ENCODE measurements at places on chromosomes 4 and X.

DNA sequence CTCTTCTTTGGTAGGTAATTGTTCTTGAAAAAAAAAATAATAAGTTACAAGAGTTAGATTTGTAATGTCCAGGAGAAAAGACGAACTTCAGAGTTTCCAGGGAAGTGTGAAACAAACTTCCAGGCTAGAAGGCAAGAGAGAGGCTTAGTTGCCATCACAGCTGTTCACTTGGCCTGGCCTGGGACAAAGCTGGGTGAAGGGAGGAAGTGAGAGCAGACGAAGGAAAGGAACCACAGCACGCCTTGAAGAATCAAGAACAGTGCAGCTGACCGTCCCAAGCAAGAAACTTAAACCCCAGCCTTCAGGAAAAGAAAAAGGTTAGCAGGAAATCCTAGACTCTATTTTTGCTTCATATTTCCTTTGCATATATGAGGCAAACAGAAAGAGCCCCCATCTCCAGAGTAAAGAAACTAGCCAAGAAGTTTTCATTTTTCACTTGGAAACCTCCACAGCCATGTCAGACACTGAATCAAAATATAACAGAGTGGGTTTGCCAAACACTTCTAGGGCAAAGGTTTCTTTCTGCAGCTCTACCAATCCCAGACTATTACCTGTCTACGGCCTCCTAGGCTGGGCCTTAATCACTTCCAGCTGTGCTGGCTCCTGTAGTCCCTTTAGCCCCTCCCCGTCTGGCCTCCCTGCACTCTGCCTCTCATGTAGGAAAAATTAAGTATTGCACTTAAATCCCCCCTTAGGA lies 209.6 kb downstream of the SPATA18 start:
- DNase-seq: no peak

DNA sequence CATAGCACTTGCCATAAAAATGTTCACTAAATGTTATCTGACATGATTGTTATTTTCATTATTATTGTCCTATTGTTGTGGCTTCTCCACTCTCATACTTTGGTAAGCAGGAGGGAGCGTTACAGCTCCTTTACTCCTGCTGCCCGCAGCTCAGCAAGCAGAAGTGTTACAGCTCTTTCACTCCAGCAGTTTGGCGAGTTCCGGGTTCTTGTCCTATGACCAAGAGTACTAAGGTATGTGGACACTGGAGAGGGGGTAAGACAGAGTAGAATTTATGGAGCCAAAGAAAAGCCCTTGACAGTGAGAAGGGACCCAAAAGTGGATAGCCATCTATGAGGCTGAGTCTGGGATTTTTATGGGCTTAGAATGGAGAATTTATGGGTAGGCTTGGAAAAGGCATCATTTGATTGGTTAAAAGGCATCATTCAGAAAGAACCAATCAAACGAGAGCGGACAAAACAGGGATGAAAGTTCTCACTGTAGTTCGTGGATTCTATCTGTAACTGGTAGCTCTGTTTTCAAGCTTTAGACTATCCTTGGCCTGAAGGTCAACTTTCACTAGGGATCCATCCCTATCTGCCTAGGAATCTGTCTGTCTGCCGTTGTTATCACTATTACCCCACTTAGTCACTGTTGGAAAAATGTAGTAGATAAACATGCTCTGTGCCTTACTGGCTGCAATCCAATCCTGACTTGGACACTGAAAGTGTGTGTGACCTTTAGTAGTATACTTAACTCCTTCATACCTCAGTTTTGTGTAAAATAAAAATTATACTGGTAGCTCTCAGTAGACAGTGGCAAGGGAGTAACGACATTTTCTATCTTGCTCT lies 545.6 kb upstream of the LCORL start:
- no peak for DNase-seq

GRCh38 chr4:26126143-26126718 lies 194.6 kb upstream of the RBPJ start:
- no peak for DNase-seq

- no peak for DNase-seq
Measured at GRCh38 chrX:20456971-20457370, 190.3 kb upstream of the RPS6KA3 start.

DNA sequence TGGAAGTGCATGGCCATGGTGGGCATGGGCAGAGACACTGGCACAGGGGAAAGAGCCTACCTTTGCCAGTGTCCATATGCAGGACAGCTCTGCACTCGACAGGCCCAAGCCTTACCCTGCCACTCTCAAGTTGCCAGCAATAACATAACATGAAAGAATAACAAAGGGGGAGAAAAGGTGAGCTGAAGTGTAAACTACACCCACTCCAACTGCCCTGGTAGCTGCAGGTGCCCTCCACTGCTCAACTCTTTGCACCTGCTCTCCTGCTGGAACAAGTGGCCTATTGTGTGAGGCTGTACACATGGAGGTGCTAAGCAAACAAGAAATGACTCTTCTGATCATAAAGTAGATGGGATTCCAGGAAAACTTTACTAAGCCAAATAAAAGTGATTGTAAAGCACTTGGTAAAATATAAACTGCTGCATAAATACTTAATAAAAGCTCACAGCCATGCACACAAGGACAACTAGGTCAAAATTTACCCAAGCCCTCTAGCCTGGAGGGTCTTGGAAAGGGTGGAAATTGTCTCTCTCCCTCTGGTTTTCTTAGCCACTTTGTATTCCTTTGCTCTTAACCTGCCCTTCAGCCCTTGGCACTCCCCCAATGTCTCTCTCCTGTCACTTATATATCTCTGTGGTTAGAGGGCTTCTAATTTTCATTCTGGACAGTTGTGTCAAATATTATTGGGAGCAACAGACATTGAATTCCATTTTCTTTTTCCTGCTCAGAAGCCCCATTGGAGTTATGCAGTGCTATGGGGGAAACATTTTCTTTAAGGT lies 261.2 kb upstream of the GPC4 start:
- no peak for DNase-seq

DNA sequence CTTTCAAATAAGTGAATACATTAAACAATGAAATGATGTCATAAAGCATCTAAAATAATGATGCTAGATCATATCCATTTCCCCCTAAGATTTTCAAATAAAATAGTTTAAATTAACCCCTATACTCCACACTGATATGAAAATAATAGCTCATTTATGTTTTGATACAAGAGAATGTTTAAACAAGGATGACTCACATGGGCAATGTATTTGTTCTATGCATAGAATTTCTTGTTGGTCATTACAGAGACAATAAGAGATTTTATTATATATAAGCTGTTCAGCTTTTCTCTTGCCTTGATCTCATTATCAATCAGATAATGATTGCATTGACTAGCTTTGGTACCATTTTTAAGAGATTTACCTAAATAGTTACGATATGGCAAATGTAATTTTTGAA lies 411.7 kb downstream of the ARHGAP24 start:
- DNase-seq: no peak

DNA sequence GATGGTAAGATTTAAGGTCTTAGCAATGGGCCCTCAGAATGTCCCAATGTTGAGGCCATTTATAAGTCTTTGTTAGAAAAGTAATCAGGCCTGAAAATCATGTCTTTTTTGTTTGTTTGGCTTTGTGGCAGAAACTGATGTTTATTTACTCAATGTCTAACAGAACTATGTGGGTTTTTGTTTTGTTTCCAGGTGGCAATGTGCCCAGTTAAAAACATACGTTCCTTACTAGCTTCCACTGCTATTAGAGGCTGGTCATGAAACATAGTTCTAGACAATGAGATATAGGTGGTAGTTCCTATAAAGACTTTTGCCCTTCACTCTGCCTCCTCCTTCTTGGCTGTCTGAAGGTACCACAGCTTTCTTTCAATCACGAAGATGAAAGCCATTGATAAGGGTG lies 108.8 kb downstream of the C4orf51 start:
- DNase-seq: no peak

DNA sequence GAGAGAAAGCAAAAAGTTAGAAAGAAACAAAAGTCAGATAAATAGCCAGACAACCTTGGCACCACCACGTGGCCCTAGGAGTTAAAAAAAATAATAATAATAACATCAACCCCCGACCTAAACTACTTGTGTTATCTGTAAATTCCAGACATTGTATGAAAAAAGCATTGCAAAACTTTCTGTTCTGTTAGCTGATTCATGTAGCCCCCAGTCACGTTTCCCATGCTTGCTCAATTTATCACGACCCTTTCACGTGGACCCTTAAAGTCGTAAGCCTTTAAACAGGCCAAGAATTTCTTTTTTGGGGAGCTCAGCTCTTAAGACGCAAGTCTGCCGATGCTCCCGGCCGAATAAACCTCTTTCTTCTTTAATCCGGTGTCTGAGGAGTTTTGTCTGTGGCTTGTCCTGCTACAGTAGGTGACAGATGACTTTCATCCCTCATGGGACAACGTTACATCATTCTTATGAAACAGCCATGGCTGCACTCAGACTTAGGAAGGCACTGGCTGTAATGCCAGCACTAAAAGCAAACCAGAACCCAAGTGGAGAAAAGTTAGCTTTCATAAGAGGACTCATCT lies 520 bp downstream of the ACOX3 start:
- DNase-seq: no peak

DNA sequence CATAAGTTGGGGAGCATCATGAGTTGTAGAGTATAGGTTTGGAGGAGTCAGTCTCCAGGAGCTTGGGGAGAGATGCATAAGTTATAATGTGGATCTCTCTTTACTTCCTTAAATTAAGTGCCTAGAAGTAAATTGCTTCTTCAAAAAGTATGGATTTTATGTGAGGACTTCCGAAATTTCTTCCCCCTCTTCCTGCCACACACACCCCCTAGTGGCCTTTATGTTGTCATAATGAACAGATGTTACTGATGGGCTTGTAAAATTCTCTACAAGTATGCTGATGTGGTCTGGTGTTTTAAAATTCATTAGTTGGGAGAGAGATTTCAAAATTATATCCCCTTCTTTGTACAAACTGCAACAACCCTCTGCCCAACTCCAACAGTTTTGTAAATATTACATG lies 2.3 kb upstream of the METTL14 start:
- DNase-seq: no peak

DNA sequence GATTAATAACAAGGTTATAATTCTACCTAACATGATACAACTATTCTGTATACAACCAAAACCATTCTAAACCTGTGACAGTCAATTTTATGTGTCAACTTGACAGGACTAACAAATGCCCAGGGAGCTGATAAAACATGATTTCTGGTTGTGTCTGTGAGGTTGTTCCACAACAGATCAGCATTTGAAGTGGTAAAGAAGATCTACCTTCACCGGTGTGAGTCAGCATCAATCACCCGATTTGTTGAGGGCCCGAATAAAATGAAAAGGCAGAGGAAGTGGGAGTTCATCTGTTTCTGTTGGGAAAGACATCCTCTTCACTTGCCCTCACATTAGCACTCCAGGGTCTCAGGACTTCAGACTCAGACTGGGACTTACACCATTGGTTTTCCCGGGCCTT lies 187.9 kb downstream of the MAB21L2 start:
- DNase-seq: no peak

- no peak for DNase-seq
Measured at GRCh38 chr4:20026456-20026855, 225.2 kb upstream of the SLIT2 start.

DNA sequence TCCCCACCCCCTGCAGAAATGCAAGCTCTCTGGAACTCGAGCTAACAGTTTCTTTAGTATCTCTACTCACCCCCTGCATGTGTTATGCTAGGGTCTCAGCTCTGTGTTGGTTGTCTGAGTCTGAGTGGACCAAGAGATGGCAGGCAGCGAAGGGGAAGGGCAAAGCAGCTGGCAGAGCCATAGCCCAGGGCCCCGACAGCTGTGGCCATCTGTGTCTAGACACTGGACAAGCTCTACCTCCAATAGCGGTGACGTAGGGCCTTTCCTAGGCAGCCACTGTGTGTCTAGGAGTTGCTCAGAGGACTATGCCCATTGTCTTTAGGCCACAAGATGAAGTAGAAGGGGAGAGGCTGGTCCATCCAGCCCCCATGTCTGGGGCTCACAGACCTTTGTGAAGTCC lies 79.2 kb downstream of the EFNB1 start:
- no peak for DNase-seq

DNA sequence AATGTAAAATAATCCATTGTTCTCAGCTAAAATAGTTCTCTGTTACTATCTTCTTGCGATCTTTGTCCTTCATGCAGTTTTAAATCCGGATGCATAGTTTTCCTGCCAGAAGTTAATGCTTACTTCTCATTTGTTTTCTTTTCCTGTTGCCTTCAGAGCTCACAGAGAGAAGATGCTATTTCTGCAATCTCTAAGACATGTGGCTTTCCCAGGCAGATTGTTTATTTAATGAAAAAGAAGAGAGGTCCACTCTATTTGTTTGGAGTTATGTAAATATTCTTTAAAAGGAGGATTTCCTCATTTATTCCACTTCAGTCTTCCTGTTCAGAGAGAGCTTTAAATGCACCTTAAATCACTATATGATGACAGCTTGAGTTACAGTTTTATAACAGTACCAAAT lies 39.3 kb upstream of the HPGD start:
- no peak for DNase-seq

DNA sequence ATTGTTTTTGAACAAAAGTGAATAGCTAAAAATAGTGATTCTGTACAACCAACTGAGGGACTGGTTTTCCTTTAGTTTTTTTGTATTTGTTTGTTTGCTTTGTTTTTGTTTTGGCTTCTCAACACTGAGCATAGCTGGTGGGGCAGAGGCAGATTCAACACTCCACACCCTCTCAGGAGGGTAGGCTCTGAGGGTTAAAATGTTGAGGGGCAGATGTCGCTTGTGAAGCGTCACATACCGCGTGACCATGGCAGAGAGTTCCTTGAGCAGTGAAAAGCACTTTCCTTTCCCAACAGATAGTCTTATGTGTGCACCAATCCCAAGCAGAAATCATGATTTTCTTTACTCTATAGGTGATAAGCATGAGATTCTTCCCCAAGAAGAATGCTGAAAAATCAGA lies 155.0 kb downstream of the PALLD start:
- no peak for DNase-seq

GRCh38 chr4:107725281-107725859 lies 5.3 kb upstream of the PAPSS1 start:
- DNase-seq: no peak

GRCh38 chr4:156756118-156756517 lies 215.5 kb downstream of the PDGFC start:
- no peak for DNase-seq

- DNase-seq: no peak
Measured at GRCh38 chrX:19912-20571, 261.1 kb upstream of the PLCXD1 start.

DNA sequence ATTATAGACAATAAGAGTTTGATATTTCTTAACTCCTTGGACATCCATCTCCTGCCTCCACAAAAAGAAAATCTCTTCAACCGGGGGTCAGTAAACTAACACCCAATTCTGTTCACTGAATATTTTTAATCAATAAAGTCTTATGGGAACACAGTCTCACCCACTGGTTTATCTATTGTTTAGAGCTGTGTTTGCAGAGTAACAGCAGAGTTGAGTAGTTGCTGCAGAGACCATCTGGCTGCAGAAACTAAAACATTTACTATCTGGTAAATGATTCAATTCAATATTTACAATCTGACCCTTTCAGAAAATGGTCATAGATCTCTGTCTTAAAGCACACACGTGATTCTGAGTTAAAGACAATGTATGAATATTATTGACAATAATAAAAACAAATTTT lies 94.0 kb downstream of the TMA16 start:
- no peak for DNase-seq

Data from stimulated activated CD8-positive, alpha-beta memory T cell treated with anti-CD3 and anti-CD28 coated beads, Interleukin-4, amount 100 ng/mL, for 4 hours (primary cell).